ENCODE measurements at places on chromosomes 1 and 21. TPM values are rescaled to one million over a fixed set of nuclear protein-coding genes. Genes with fewer than 3 reads are reported as not detected.

- DNase-seq: no peak
Measured at GRCh38 chr1:232305050-232305449, 324.9 kb downstream of the SIPA1L2 start.

DNA sequence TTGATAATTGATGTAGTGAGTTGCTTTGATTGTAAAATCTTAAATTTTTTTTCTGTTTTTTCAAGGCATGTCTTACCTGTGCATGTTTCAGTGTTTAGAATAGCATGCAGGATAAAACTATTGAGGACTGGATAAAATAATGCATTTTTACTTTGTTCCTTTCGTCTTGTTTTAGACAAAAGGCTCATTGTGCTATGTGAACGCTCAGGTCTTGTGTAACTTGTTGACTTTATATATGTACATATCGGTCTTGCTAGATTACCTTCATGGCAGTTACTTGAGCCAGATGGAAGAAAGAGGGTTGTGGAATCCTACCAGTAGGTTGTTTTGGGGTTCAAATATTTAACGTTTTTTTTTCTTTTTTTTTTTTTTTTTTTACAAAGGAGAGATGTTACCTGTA lies 7.0 kb downstream of the NFIA start:
- no peak for DNase-seq

- DNase-seq: peak; percentile 78
Measured at GRCh38 chr1:55277377-55278130, 62.4 kb upstream of the USP24 start.

- peak; percentile 91 for DNase-seq
Measured at GRCh38 chr1:170663404-170664092, 383 bp upstream of the PRRX1 start.

DNA sequence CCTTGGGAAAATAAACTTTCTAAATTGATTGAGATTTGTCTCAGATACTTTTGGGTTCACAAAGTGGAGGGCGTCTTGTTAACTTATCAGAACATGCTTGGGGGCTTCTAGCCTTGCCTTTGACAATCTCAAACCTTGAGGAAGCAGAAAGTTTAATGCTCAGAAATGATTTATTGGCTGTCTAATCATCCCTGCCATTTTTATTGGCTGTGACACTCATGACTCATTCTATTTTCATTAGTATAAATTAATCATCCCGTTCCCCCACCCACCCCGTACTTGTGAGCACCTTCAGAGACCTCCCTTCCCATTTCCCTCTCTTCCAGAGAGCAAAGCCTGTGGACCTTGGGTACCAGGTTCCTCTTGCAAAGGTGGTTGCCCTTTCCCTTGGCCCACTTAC lies 87.1 kb downstream of the FGGY start:
- DNase-seq: no peak

GRCh38 chr1:91036894-91037829 lies 15.3 kb upstream of the ZNF644 start:
- peak; percentile 95 for DNase-seq

GRCh38 chr1:66220477-66220876 lies 313.5 kb upstream of the SGIP1 start:
- DNase-seq: no peak

DNA sequence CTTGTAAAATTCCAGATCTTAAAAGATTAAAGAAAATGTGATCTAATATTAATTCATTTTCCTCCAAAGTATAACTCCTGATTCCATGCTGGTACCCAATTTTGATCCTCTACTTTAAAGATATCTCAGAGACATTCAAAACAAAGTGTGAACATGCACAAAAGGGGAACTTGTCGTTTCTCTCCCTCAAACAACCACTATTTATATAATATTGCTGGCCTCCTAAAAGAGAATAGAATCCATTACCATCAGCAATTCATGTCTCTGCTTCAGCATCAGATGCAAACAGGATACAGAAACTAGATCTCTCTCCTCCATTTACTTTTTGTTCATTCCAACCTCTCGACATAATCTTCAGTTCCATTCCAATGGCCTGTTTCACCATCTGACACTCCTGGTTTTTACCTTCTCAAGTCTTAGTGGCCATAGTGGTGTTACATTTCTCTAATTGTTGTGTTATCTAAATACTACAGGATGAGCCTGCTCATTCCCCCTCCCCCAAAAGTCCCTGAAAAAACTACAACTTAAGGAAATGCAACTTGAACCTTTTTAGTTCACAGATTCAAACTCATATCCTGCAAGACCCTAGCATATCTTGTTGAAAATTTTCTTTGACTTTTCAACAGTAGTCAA lies 4.1 kb downstream of the NRIP1 start:
- no peak for DNase-seq

- DNase-seq: no peak
Measured at GRCh38 chr1:21290546-21290944, 282 bp upstream of the ECE1 start.

DNA sequence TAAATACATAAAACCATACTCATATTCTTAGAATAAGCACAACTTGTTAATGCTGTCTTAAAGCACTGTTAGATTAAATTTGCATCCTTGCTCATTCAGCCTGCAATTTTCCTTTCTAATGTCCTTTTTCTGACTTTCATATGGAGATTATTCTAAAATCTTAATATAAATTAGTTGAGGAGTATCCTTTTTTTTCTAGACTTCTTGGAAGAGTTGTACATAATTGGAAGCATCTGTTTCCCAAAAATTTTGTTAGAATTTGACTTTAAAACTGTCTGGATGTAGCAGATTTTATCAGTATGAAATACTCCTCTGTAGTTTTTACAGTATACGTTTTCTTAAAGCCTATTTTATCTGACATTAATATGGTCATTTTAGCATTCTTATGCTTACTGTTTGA lies 9.7 kb downstream of the KIFAP3 start:
- peak; percentile 68 for DNase-seq

DNA sequence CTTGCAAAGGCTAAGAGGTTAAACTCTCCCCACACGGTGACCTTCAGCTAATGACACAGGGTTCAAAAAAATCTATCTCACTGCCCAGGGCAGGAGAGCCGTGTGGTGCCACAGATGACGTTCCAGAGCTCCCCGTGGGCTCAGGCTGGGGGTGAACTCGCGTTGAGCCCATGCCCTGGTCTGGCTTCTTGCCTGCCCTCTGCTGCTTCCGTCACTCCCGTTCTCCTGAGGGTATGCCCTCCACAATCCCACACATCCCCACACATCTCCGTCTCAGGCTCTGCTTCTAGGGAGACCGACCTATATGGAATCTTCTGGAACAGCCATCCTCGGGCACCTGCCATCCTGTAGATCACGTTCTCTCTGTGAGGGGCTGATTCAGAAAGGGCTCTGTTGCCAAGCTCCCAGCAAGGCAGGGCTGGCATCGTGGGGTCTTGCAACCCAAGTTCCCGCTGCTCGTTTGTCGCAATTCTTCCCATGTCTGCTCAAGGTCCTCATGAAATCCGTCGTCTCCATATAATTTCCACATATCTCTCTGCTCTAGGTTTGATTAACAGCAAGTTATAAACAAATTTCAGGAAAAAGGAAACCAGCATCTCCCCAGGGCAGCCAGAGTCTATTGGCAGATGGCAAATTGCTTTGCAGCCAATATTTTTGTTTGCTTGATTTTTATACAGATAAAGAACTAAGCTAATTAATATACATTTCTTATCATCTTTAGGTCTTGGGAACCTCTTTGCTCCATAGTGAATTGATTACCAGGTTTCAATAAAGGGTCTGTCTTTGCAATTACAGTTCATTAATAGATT lies 278.2 kb downstream of the PTPRU start:
- DNase-seq: no peak

- no peak for DNase-seq
Measured at GRCh38 chr1:116076831-116077230, 34.4 kb upstream of the MAB21L3 start.

The NR5A2 gene
- polyA plus RNA-seq: 2.1 TPM

The LCK gene
- polyA plus RNA-seq: 1.3 TPM

All from muscle of leg (tissue), 16 donors.